ENCODE measurements at places on chromosomes 12 and 14.

- no peak for DNase-seq
Measured at GRCh38 chr12:29322157-29322556, 58.8 kb downstream of the ERGIC2 start.

DNA sequence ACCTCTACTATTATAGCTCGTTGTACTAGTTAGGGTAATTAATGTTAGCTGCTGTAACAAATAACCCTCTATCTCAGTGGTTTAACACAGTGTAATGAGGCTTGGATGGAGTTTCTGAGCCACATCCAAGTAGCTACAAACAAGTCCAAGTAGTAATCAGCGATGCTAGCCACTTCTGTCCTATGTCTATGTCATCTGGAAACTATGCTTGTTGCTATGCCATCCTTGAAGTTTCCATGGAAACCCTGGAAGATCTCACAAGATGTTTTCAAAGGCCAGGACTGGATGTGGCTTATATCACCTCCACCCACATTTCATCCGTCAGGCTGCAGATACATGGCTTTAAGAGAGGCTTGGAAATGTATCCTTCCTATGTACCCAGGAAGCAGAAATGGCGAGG lies 422.1 kb downstream of the AACS start:
- DNase-seq, result peak; percentile 20

- DNase-seq, result peak; percentile 62
Measured at GRCh38 chr14:68011406-68012028, 191.9 kb downstream of the RAD51B start.

DNA sequence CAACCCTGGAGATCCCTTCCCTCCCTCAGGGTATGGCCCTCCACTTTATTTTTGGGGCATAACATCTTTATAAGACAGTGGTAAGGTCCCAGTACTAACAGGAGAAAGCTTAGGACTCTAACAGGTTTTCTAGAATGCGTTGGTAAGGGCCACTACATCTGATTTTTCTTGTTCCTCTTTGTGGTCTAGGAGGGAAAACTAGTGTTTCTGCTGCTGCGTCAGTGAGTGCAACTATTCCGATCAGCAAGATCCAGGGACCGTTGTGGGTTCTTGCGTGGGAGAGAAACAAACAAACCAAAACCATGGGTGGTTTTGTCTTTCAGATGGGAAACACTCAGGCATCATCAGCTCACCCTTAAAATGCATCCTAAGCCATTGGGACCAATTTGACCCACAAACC lies 123.6 kb upstream of the SLC16A7 start:
- DNase-seq, result no peak

DNA sequence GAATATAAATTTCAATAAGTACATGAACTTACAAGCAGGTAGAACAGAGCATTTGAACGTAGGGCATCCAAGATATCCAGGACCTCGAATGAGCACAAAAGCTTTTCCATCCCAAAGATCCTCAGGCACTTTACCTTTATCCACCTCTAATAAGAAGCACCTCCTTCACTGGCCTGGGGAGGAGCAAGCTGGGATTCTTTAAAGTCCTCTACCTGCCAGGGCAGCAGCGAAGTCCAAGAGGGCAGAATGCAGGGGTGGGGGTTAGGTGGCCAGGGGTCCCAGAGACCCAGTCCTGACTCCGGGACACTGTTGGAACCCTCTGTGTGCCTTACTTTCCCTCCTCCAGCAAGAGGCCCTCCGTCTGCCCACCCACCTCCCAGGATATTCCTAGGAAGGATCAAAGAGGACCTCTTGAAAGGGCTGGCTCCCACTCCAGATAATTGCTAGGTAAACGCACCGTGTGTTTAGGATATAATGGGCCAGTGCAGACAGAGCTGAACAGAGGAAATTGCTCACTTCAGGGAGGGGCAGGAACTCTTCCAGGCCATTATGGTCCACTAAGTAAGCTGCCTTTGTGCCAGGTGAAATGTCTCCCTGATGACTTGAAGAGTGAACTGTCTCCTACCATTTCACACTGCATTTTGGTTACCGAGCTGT lies 68.1 kb downstream of the TTC9 start:
- no peak for DNase-seq

GRCh38 chr14:101135796-101136742 lies 232.5 kb upstream of the RTL1 start:
- no peak for DNase-seq

- DNase-seq, result no peak
Measured at GRCh38 chr12:120220838-120221575, 20.1 kb upstream of the RPLP0 start.

- DNase-seq, result no peak
Measured at GRCh38 chr12:112602150-112602549, 183.4 kb downstream of the PTPN11 start.

GRCh38 chr12:129693731-129694130 lies 210.1 kb downstream of the TMEM132D start:
- DNase-seq, result no peak

- no peak for DNase-seq
Measured at GRCh38 chr14:41302776-41303175, 303.9 kb upstream of the LRFN5 start.

GRCh38 chr14:50830932-50831725 lies at the start of gene NIN:
Gene NIN (minus strand): TSS chr14:50831162. CDS start chr14:50822056, 9,106 bp downstream.
- DNase-seq, result peak; percentile 93

DNA sequence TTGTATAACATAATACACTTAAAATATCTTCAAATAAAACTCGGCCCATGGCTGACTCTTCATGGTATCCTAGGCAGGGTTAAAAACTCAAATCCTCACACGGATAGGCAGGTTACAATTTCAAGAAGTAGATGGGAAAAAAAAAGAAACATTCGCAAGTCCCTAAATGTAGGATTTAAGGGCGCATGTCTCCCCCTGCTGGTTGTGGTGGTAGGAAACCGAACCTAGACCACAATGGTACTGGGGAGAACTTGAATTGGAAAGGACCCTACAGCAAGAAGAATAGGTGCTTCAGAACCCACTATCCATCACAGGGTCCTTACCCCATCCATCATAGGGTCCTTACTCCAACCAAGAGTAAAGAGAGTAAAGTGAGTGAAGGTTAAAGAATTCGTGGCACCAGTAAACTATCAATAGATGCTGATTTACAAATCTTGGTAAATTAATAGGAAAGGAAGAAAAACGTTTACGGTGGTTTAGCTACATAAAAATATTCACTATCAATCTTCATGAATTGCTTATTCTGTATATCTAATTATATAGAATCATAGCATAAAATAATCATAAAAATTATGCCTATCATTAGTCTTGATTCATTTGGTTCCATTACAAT lies 3.3 kb upstream of the CIPC start:
- peak; percentile 87 for DNase-seq

- peak; percentile 42 for DNase-seq
Measured at GRCh38 chr12:108666401-108666881, 32.7 kb upstream of the SELPLG start.

- DNase-seq, result no peak
Measured at GRCh38 chr14:35367056-35367372, 37.5 kb downstream of the NFKBIA start.

- DNase-seq, result peak; percentile 14
Measured at GRCh38 chr14:60183741-60184140, 18.5 kb upstream of the DHRS7 start.

DNA sequence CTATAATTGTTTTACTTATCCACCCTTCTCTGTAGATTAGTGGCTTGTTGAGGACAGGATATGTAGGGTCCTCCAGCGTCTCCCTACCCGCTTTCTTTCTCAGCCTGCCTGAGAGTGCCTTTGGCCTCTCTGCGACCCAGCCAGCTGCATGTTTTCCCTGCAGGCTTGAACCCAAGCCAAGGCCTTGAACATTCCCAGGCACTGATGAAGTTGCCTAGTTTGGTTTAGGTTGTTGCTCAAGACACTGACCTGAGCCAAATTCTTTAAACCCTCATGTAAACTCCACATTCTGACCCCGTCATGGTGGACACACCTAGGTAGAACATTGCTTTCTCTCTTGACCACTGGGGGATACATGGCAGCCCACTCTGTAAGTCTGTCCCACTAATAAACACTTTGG lies 33.4 kb upstream of the TXNRD1 start:
- DNase-seq, result peak; percentile 87

DNA sequence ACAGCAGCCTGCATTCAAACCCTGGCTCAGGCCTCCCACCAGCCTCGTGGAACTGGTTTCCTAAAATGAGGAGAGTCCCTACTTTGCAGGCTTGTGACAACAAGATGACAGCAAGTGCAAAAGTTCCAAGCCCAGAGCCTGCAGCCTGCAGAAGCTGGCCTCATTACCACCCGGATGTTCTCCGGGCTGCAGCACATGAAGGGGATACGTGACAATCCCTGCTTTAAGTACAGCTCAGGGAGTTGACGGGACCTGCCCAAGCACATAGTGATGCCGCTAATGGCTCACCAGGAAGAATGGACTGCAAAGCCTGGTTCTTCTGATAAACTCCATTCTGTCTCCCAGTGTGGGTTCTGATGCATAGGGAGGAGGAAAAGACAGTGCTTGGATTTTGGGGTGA lies 15.0 kb downstream of the SSH1 start:
- no peak for DNase-seq

DNA sequence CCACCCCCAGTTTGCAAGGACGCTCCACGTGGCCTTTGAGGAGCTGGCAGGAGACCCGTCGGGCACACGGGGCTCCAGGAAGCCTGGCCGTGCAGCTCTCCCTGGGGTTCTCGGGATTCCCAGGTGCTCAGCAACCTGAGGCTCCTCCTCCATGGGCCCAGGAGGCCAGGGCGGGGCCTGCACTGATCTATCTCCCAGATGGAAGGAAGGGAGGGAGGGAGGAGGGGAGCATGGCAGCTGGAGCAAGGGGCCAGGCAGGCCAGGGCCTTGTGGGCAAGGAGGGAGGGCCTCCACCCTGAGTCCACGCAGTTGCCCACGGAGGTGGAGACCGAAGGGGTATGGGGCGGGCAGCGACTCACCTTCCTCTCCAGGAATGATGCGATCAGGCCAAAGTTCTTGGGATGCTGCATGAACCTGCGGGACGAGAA lies 127.3 kb downstream of the RFLNA start:
- DNase-seq, result no peak

DNA sequence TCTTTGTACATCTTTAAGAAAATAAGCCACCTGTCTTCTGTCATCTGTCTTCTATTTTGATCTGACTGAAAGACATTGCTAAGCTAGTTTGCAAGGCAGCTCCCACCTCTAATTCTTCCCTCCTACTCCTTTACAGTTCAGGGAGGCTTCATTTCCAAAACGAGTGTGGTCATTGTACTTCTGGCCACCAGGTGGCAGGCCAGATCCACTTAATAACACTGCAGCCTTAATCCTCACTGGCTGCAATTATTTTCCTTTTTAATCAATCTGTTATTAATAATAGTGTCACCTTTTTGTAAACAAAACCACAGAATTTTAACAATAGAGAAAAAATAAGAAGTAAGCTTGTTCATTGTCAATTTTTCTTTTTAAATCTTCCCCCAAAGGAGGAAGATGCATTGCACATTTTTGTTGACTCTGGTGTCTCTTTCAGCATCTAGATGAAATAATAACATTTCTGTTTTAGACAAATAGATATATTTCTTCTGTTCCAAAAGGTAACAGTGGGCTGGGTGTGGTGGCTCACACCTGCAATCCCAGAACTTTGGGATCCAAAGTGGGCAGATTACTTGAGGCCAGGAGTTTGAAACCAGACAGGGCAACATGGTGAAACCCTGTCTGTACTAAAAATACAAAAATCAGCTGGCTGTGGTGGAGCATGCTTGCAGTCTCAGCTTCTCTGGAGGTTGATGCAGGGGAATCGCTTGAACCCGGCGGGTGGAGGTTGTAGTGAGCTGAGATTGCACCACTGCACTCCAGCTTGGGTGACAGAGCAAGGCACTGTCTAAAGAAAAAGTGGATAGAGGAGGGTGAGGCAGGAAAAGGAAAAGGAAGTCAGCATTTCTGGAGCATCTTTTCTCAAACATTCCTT lies 23.3 kb downstream of the GABARAPL1 start:
- DNase-seq, result peak; percentile 68

DNA sequence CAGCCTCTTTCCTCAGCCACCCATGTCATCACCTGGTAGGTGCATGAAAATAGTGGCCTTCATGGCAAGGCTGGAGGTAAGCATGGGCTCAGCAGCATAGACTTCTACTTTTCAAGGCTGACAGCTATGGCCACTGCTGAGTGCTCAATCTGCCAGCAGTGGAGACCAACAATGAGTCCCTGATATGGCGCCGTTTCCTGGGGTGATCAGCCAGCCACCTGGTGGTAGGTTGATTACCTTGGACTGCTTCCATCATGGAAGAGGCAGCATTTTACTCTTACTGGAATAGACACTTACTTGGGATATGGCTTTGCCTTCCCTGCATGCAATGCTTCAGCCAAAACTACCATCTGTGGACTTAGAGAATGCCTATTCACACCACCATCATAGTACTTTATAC lies 39.5 kb upstream of the USP44 start:
- no peak for DNase-seq

- DNase-seq, result no peak
Measured at GRCh38 chr14:73749706-73750530, 35.7 kb upstream of the PNMA1 start.

DNA sequence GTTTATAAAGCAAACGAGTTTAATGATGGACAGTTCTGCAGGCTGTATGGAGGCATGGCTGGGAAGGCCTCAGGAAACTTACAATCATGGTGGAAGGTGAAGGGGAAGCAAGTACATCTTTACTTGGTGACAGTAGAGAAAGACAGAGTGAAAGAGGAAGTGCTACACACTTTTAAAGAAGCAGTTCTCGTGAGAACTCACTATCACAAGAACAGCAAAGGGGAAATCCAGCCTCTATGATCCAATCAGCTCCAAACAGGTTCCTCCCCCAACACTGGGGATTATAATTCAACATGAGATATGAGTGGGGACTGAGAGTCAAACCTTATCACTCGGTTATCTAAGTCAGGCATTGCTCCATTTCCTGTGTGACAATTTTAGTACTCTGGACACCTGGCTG lies 189.9 kb upstream of the CNTN1 start:
- DNase-seq, result no peak

GRCh38 chr12:107748472-107748871 lies 12.5 kb downstream of the PRDM4 start:
- peak; percentile 51 for DNase-seq

- DNase-seq, result no peak
Measured at GRCh38 chr12:1838994-1839365, 18.6 kb downstream of the LRTM2 start.

DNA sequence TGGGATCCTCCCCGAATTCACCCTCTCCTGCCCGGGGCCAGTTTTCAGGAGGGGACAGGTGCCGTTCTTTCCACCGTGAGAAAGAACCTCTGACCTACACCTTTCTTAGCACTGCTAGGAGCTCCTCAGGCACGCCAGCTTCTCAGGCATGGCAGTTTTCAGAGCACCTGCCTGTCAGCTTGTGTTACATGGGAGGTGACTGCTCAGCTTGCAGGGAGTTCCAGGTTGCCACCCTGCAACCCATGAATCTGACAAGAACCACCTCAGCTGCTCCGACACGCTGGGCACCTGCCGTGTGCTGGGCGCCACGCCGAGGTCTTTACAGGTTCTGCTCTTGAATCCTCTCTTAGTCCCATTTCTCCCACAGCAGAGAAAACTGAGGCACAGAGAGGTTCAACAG lies 12.9 kb downstream of the BRI3BP start:
- no peak for DNase-seq

- no peak for DNase-seq
Measured at GRCh38 chr12:60078026-60078425, 482.2 kb downstream of the SLC16A7 start.

Data from astrocyte of the hippocampus (primary cell).